ENCODE measurements at places on chromosomes 4 and X.

DNA sequence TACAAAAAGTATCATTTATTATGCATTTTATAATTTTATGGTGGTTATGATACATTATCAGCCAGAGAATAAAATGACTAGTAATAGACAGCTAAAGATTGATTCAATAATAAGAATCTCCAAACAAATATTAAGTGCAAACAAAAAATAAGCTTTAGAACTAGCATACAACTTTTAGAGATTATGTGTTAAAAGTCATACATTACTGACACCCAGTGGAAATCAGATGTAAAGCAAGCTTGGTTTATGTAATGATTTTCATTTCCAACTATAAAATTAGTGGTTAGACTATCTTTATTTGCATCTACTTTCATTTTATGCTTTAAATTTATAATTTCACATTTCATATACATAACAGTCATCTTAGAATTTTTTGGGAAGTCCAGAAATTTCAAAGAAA is 57.7 kb downstream of the IL13RA2 start:
- no peak for DNase-seq
- no peaks in the 10 kb centered on the region for H3K36me3 ChIP-seq
- H3K4me3 ChIP-seq, result no peak overlapping the region
- no peak overlapping the region for H3K27ac ChIP-seq
- H3K4me1 ChIP-seq, result no peaks in the 10 kb centered on the region

GRCh38 chr4:30770049-30770549 is 49.9 kb downstream of the PCDH7 start:
- no peaks in the 10 kb centered on the region for H3K27me3 ChIP-seq
- H3K4me1 ChIP-seq, result peaks cover 5% of the 10 kb centered on the region
- DNase-seq, result no peak
- no peaks in the 10 kb centered on the region for H3K36me3 ChIP-seq
- H3K4me3 ChIP-seq, result no peak overlapping the region

DNA sequence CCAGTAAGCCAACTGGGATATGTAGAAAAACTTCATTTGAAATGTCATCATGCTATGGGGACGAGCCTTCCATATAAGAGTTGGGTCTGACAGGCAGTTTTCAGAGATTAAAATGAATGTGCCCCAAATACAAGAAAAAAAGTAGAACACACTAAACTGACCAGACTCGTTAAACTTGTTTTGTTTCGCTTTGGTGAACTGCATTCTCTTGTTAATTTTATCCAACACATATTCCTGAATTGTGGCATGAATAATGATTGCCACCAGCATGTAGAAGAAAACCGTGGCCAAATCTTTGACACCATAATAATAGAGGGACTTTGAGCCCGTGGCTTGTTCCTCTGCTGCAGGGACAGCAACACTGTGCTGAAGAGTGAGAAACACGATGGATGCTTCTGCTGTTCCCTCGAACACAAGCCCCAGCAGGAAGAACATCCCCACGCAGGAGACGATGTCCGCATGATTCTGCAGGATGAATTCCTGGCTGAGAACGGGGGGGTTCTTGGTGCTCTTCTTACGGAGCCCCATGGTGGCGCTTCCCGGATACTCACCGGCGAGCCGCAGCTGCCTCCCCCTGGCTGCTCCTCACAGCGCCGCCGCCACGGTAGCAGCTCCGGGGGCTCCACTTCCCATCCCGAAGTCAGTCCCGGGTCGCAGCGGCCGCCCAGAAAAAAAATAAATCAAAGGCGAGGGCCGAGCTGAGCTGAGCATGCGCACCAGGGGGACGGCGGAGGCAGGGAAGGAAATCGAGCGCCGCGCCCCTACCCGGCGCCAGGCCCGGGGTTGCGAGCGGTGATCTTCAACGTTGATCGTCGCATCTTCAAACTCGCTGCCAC is at the start of gene TRAM1L1:
TRAM1L1 (minus strand) TSS at position 711 of the 836 bp plus-strand sequence; CDS start at position 528, 183 bp downstream.
- no peaks in the 10 kb centered on the region for H3K27me3 ChIP-seq
- no peaks in the 10 kb centered on the region for H3K36me3 ChIP-seq
- H3K27ac ChIP-seq, result no peak within 1 kb of the TSS
- no peak for DNase-seq

DNA sequence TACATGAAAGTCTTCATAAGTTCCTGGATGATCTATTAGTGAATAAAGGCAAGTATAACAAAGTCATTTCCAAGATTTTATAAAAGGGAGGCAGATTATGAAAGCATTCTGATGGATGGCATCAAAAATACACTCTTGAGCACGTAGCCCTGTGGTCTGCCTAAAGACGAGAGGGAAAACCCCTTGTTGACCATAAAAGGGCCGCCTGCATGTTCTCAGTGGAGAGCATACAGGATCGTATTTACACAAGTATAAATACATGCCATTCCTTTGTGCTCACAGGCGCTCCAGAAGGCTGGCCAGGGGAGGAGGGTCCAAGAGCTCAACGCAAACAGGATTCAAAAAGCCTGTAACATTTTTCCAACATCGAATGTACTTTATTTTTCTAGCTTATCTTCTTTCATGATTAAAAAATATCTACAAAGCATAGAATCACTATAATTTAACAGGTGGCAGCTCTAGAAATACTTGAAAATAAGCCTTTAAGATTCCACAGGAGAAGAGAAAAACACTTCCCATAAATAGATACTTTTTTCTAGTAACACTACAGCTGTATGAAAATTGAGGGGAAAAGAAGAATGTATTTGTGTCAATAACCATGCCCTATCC is 29.6 kb downstream of the PDGFC start:
- peak; percentile 83 for DNase-seq
- H3K36me3 ChIP-seq, result no peaks in the 10 kb centered on the region
- H3K27me3 ChIP-seq, result no peaks in the 10 kb centered on the region
- H3K27ac ChIP-seq, result peak overlapping the region; percentile 87
- no peak overlapping the region for H3K4me3 ChIP-seq

DNA sequence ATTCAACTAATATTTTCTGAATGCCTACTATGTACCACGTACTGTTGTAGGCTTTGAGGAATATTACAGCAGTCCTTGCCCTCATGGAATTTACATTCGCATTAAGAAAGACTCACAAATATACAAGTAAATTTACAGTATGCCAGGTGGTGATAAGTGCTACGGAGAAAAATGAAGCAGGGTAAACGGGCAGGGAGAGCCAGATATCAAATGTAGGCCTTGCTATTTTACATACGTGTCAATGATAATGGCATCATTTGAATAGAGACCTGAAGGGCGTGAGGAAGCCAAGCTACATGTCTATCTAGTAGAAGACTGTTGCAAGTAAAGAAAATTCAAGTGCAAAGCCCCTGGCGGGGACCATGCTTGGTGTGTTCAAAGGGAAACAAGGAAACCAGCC is 65.2 kb downstream of the AMMECR1 start:
- no peak overlapping the region for H3K27ac ChIP-seq
- no peaks in the 10 kb centered on the region for H3K4me1 ChIP-seq
- H3K36me3 ChIP-seq, result no peaks in the 10 kb centered on the region
- H3K27me3 ChIP-seq, result no peaks in the 10 kb centered on the region
- no peak overlapping the region for H3K4me3 ChIP-seq

DNA sequence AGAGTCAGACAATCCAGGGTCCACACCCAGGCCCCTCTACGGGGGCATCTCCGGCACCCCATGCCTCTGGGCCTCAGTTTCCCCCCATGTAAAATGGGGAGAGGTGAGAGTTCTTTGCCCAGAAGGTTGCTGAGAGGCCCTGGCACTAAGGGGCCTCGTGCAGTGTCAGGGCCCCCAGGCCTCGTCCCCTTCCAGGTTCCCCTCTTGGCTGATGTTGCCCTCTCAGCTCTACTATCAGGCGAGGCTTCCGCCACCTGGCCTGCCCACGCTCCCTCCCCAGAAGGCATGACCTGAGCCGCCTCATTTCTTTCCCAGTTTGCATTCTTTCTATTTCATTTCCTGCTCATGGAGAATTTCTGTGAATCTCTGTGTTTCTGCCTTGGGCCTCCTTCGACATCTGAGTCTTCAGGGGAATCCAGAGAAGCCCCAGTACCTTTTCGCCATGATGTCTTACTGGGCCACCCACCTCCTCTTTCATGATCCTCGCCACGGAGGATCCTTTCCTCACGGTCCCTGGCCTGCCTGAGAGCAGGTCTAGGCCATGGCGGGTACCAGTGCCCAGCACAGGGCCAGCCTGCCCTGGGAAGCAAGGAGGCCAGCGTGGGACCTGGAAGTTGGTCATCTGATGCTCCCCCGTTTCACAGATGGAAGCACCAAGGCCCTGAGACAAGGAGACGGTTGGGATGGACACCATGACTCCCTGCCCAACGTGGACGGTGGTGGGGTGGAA is 21.9 kb upstream of the MRFAP1 start:
- no peaks in the 10 kb centered on the region for H3K4me1 ChIP-seq
- peaks cover 54% of the 10 kb centered on the region for H3K36me3 ChIP-seq
- DNase-seq, result no peak
- no peak overlapping the region for H3K4me3 ChIP-seq
- H3K27ac ChIP-seq, result no peak overlapping the region

DNA sequence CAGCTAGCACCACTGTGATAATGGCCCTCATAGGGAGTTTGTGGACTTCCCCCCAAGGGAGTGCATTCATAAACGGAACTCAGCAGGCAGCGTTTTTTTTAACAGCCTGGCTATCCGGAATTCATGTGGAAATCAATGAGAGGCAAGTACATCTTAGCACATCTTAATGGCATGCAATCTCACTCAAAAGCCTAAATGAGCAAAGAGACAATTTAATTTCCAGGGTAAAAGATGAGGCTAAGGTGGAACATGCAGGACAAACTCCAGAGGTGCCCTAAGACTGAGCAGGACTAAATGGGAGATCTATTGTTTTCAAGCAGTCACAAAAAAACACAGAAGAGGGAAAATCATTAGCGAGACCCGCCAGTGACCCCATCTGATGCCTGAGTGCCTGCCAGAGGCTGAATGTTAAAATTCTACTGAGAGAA is 243.5 kb upstream of the KCNIP4 start:
- no peaks in the 10 kb centered on the region for H3K27me3 ChIP-seq
- H3K4me1 ChIP-seq, result no peaks in the 10 kb centered on the region
- no peak overlapping the region for H3K27ac ChIP-seq
- DNase-seq, result no peak
- H3K4me3 ChIP-seq, result no peak overlapping the region

DNA sequence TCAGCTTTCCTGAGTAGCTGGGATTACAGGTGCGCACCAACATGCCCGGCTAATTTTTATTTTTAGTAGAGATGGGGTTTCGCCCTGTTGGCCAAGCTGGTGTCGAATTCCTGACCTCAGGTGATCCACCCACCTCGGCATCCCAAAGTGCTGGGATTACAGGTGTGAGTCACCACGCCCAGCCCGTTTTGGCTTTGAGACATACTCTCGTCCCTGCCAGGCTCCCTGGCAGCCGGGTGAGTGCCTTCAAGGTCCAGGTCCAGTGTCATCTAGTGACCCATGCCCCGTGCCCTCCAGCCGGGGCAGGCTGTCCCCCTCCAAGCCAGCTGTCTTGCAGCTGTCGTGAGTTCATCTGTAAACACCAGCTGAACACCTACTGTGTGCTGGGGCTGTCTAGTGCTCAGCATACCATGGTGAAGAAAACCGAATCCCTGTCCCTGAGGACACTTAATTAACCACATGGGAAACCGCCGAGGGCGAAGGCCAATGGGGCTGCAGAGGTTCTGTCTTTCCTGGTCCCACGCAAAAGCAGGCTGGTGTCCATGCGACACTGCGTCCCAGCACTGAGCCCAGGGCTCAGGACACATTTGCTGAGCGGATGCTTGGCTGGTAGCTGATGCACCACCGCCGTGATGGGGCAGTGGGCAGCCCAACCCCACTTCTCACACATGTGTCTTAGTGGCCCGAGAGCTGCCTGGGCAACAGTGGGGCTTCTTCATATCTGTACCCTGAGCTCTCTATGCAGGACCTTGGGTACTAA is 21.9 kb downstream of the NSG1 start:
- H3K4me1 ChIP-seq, result no peaks in the 10 kb centered on the region
- H3K4me3 ChIP-seq, result no peak overlapping the region
- no peaks in the 10 kb centered on the region for H3K27me3 ChIP-seq
